Hair follicle dermal papilla cell (primary cell): ENCODE measurements at places on chromosomes 5 and 9. TPM values are rescaled to one million over a fixed set of nuclear protein-coding genes. Genes with fewer than 3 reads are reported as not detected.

Gene SLC12A2
- 17.2 and 24.2 TPM in 2 replicates for total RNA-seq

Gene PAPPA
- 165 and 230 TPM in 2 replicates for total RNA-seq

Gene CCL27
- total RNA-seq: not detected in 2 replicates

Gene DCP2
- total RNA-seq: 20.3 and 30.0 TPM in 2 replicates

Gene SGCD
- total RNA-seq: 75.0 and 81.6 TPM in 2 replicates

Gene CHSY3
- 9.5 and 14.9 TPM in 2 replicates for total RNA-seq

Gene DRD1
- under 0.01 and 0.36 TPM in 2 replicates for total RNA-seq

Gene PCDHB4
- total RNA-seq: 0.49 TPM in 2 replicates

Gene CER1
- total RNA-seq: not detected in 2 replicates

Gene ERCC6L2
- total RNA-seq: 86.6 and 103 TPM in 2 replicates

Gene FAM221B
- not detected in 2 replicates for total RNA-seq

Gene CCDC127
- total RNA-seq: 6.8 and 8.9 TPM in 2 replicates

Gene MARCOL
- not detected in 2 replicates for total RNA-seq

Gene DNAH5
- total RNA-seq: 0.65 and 0.97 TPM in 2 replicates

Gene PTGES
- total RNA-seq: 29.9 and 40.4 TPM in 2 replicates

Gene ARID3C
- total RNA-seq: 0.12 and 0.32 TPM in 2 replicates

Gene CAMK4
- total RNA-seq: 3.7 and 4.0 TPM in 2 replicates

Gene PCDHGA11
- total RNA-seq: 14.6 and 19.8 TPM in 2 replicates

Gene B4GALT1
- 95.8 and 98.5 TPM in 2 replicates for total RNA-seq

Gene PPP3R2
- total RNA-seq: not detected in 2 replicates

Gene C9
- total RNA-seq: 0.16 and 0.24 TPM in 2 replicates

Gene EIF4EBP3
- 1.5 and 3.4 TPM in 2 replicates for total RNA-seq
